NCI-H187 treated with DMSO at 0.1 percent for 48 hours (cell line): ENCODE measurements at places on chromosomes 7 and 10.

GRCh38 chr7:106165337-106165736 lies 53.2 kb upstream of the SYPL1 start:
- no peak for DNase-seq

GRCh38 chr7:33582104-33582503 lies 323.2 kb upstream of the BMPER start:
- DNase-seq, result no peak

DNA sequence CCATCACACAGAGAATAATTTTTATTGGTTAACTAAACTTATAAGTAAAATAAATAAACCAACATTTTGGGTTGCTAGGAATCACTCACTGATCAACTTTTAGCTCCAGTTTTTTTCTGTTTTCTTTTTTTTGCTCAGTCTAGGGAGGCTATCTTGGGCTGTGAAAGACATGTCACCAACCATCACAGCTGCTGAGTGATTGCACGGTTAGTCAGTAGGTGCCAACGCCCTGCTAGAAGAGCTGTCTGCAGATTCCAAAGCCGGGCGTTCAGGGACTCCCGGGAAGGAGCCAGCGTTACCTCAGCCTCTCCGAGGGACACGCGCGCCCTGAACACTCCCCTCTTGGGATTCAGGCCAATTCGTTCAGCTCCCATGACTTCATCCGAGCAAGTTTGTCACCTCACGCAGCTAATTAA lies 604 bp upstream of the STAM start:
- DNase-seq, result no peak

DNA sequence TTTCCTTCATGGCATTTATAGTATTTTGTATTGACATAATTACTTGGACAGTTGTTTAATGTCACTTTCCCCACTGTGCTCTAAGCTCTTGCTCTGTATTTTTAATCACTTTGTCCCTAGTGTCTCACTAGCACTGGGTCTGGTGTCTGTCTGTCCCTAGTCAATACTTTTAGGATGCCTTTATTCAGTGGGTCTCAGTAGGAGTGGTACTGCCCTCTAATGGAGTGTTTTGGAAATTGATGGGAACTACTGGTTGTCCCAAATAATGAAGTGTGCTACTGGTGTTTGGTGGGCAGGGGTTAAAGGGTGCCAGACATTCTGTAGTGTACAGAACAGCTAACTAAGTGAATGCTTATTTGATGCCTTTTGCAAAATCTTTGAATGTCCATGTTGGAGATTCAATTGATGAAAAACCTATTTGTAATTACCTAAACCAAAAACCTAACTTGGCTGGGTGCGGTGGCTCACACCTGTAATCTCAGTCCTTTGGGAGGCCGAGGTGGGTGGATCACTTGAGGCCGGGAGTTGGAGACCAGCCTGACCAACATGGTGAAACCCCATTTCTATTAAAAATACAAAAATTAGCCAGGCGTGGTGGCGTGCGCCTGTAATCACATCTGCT lies 33.3 kb downstream of the CDK14 start:
- DNase-seq, result peak; percentile 24

DNA sequence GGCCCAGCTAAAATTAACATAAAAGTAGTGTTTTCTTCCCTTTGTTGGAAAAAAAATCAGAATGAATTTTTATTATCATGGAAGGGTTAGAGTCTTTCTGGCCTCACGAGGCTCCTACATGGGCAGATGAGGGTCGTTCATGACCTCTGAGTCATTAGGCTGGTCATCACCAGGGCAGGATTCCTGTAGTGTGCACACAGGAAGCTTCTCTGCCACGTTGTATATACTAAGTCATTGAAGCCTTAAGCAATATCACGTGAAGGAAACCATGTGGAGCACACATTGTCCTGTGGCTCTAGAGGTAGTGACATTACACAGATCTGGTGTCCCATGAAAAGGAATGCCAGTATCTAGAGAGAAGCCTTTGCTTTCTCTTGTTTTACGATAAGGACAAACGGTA lies 84.7 kb upstream of the C1QL3 start:
- DNase-seq, result no peak

GRCh38 chr10:105023211-105024111 lies 382.4 kb downstream of the SORCS3 start:
- DNase-seq, result no peak

DNA sequence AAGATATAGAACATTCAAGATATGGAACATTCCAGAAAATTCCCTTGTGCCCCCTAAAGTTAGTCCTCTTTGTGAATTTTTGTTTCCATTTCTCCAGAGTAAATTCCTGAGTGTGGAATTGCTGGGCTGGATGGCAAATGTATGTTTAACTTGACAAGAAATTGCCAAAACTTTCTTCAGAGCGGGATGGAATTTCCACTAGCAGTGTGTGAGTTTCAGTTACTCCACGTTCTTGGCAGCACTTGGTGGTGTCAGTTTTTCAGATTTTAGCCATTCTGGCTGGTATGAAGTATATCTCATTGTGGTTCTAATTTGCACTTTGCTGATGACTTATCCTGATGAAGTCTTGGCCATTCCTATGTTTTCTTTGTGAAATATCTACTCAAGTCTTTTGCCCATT lies 71.2 kb downstream of the MGMT start:
- no peak for DNase-seq

DNA sequence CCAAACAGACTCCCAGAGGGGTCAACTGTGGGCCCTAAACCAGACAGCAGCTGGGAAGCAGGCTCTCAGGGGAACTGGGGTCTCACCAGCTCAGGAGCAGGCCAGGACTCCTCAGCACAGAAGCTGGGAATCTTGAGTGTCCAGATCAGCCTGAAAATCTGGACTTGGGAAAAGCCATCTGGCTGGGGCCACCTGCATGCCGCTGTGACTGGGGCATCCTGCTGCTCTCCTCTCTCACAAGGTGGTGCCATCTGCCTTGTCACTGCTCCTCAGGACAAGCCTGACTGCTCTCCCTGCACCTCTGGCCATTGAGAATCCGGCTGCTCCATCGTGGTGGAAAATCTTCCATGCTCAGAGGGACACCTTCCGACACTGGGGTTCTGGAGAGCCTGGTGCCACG lies 141.4 kb downstream of the PLPP4 start:
- no peak for DNase-seq

GRCh38 chr7:42074076-42074475 lies 162.9 kb downstream of the GLI3 start:
- no peak for DNase-seq

- DNase-seq, result no peak
Observed at GRCh38 chr10:81953420-81953819, 78.4 kb downstream of the NRG3 start.

- no peak for DNase-seq
Observed at GRCh38 chr10:75828413-75828812, 397.0 kb downstream of the LRMDA start.
